T-helper 1 cell (primary cell): ENCODE measurements at places on chromosomes 4 and X.

DNA sequence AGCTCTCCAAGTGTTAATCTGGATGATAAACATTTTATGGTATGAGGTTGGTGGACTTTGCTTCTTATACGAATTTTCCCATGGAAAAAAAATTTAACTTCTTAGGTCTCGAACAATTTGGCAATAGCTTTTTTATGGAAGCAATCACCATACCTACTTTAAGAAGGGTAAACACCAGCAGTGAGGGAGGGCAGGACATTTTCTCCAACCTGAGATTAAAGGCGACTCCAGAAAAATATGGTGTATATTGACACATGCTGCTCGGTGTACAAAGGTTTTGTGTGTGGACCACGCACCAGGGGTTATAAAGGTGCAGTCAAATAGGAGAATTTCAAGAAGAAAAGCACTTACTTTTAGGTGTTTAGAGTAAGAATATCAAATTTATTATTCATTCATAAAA, 34.2 kb upstream of the SULT1E1 start:
- DNase-seq, result no peak

DNA sequence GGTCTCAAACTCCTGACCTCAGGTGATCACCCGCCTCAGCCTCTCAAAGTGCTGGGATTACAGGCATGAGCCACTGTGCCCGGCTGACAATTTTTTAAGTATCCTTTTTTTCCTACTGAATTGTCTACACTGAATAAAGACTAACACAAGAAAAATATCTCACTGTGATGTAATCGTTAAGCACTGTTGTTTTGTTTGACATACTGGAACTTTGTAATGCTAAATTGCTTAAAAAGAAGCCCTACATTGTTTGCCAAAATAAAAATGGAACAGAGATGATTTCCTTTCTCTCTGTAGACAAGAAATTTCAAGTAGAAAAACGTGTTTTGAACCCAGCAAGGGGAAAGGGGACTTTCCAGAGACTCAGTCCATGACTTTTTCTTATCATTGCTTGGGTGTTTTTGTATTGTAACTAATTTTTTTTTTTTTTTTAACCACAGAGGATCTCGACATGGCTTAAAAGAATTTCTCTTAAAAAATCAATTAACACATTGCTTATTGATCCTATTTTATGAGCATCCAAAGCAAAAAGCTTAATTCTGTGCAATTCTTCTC, 74.9 kb downstream of the TMEM156 start:
- DNase-seq, result no peak

GRCh38 chrX:43822014-43822413, 60.2 kb downstream of the MAOB start:
- no peak for DNase-seq

- DNase-seq, result no peak
Measured at GRCh38 chr4:72665171-72665968, 96.3 kb upstream of the ADAMTS3 start.

DNA sequence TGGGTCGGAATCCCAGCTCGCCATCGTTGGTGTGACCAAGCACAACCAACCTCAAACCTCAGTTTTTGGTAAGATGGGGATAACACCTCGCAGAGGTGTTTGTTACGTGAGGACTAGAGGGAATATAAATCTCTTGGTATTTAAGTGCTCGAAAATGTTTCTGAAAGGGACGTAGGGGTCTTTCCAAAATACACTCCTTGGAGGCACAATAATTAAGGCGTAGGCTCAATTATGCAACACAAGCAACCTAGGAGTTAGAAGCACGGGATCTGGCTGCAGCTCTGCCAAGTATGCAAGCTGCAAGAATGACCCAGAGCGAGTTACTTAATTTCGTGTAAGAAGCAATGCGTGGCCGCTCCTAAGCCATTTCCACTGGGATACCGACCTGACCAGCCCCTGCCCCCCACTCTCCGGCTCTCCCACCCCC, 552 bp downstream of the ADH5 start:
- DNase-seq, result peak; percentile 10

DNA sequence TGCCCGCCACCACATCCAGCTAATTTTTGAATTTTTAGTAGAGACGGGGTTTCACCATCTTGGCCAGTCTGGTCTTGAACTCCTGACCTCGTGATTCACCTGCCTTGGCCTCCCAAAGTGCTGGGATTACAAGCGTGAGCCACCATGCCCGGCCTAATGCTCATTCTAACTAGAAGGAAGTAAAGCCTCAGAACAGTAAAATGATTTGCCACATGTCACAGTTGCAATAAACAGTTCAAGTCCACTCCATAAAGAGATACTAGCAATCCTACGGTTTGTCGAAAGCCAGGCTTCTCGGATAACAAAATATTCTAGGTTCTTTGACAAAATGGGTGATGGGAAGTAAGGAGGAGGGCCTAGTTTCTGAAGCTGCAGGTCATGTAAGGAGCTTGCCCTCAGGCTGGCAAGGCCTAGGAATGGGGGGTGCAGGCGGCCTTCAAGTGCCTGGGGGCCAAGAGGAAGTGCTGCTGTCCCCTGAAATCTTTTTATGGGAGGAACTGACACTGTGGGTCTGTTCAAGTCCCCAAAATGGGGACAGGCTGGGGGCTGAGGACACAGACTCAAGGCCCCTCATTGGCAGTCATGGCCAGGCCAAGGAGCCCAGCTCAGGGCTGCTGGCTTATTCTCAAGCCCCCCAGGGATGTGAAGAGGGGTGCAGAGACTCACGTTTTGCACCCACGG, 31.8 kb upstream of the ACSL1 start:
- no peak for DNase-seq

DNA sequence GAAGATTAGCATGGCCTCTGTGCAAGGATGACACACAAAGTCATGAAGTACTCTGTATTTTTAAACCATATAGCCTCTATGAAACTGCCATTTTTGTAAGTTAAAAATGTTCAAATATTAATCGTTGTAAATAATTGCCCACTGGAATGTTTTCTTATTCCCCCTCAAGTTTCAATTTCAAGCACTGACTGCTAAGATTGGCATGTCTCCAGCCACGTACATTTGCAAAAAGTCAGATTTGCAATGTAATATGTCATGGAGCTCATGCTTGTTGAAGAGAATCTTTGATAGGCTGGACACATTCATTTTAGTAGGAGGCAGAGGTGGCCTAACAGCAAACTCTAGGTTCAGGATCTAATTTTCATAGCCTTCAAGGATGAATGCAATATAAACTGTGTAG, 124.7 kb downstream of the CBR4 start:
- no peak for DNase-seq

- DNase-seq, result no peak
Measured at GRCh38 chr4:160495356-160495755, 1392.5 kb downstream of the RAPGEF2 start.

- no peak for DNase-seq
Measured at GRCh38 chr4:15065516-15065915, 63.2 kb downstream of the CPEB2 start.

GRCh38 chr4:128384091-128384520, 96.5 kb upstream of the PGRMC2 start:
- no peak for DNase-seq

- DNase-seq, result no peak
Measured at GRCh38 chr4:80393246-80393969, 57.9 kb downstream of the CFAP299 start.

DNA sequence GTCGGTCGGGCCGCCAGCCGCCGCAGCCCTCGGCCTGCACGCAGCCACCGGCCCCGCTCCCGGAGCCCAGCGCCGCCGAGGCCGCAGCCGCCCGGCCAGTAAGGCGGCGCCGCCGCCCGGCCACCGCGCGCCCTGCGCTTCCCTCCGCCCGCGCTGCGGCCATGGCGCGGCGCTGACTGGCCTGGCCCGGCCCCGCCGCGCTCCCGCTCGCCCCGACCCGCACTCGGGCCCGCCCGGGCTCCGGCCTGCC, 213 bp downstream of the NFKB1 start:
- DNase-seq, result no peak

- DNase-seq, result no peak
Measured at GRCh38 chr4:144185086-144185485, 44.6 kb upstream of the GYPA start.

- no peak for DNase-seq
Measured at GRCh38 chr4:94746746-94747145, 11.0 kb upstream of the BMPR1B start.

DNA sequence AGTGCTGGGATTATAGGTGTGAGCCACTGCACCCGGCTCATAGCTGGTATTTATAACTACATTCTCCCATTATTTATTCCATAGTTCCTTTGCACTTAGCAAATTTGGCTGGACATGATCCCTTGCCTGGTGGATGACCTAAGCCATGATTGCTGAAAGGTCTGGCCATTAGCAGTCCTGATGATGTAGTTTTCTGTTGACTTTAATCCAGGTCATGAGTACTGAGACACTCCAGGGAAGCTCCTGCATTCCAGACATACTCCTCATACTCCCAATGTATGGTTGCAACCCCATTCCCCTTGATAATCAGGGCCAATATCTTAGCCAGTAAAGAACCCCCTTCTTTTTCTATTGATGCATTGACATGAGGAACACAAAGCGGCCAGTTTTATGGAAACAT, 24.4 kb upstream of the MGST2 start:
- no peak for DNase-seq

GRCh38 chr4:57305836-57306235, 195.7 kb upstream of the IGFBP7 start:
- DNase-seq, result no peak

GRCh38 chr4:53601251-53601764, 10.0 kb upstream of the LNX1 start:
- DNase-seq, result no peak

- no peak for DNase-seq
Measured at GRCh38 chrX:33134164-33134563, 77.2 kb downstream of the DMD start.

GRCh38 chrX:74911494-74911893, 13.8 kb downstream of the NEXMIF start:
- no peak for DNase-seq

DNA sequence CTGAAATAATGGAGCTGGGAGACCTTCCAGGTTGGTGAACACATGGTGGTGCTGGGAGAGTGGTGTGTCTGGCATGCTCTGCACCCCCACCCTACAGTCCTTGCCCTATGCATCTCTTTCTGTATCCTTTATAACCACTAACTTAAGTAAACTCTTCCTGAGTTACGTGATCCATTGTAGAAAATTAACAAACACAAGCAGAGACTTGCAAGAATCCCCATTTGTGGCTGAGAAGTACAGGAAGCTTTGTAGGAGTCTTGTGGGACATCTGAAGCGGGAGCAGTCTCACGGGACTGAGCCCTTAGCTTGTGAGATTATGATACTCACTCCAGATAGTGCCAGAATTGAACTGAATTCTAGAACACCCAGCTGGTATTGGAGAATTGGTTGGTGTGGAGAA, 14.3 kb upstream of the FAM13A start:
- no peak for DNase-seq

DNA sequence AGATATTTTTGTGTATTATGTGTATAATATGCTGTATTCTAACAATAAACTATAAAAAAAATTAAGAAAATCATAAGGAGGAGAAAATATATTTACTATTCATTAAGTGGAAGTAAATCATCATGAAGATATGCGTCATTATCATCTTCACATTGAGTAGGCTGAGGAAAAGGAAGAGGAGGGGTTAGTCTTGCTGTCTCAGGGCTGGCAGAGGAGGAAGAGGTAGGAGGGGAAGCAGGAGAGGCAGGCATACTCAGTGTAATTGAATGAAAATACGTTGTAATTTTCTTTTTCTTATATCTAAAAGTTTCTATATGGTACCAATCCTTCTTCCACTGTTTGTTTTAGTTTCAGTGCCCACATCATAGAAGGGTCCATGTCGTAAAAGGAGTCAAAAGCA, 9.8 kb upstream of the TMEM185A start:
- DNase-seq, result no peak

GRCh38 chr4:128162434-128162833, 101.3 kb downstream of the LARP1B start:
- no peak for DNase-seq

GRCh38 chr4:86633854-86634253, 39.7 kb downstream of the PTPN13 start:
- DNase-seq, result no peak

- DNase-seq, result no peak
Measured at GRCh38 chrX:119266364-119266995, 30.4 kb downstream of the PGRMC1 start.

- no peak for DNase-seq
Measured at GRCh38 chr4:3019145-3019846, 55.0 kb downstream of the HTT-AS start.

GRCh38 chr4:61866378-61867030, 666.4 kb downstream of the ADGRL3 start:
- no peak for DNase-seq

DNA sequence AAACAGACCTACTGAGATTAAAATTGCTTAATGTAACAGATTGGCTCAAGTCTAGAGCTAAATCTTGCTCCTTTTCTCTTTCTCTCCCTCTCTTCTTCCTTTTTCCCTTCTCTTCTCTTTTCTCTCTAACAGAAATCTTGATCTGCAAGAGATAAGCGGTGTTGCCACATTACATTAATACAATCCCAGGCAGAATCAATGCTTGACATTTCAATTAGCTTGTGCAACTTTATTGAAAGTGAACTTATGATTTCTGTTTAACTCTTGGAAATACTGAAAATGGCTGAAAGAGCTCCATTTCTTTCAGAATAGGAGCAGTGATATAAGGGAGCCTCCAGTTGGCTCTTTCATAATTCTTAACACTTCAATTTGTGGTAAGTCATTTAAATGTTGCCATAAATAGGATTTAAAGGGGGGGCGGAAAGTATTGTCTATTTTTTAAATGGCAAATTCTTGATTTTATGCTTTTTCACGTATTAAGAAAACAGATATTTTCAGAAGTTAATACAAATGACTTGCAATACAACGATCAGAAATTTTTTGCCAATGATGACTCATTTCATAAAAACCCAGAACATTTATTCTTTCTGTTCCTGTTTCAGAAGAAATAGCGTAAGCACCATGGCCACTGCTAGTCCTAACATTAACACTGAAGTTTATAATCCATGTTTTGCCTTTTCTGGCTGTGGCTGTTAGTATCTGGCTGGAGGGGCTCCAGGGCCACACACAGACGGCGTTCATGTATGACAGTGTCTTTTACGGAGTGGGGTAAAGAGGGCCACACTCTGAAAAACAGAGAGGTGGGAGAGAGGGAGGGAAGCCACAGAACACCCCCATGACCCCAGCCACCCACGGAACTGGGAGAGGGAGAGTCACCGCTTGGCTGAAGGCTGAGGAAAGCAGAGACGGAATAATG, 115.7 kb upstream of the FAT1 start:
- DNase-seq, result no peak

DNA sequence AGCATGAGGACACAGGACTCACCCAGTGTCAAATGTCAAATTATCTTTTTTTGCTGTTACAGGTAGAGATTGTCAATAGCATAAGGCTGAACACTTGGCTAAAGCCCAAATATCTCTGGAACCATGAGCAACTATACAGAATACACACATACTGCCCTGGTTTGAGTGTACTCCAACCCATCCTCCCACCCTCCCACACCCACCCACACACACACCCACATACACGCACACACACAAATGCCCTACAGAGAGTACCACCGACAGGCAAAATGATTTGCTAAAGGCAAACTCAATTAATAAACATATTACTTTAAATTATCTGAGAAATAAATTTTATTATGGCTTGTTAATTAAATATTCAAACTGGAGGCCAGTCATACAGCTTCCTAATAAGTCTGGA, 173.1 kb upstream of the MAP3K15 start:
- DNase-seq, result no peak

GRCh38 chrX:131783555-131784308, 239.4 kb upstream of the STK26 start:
- DNase-seq, result no peak
